ENCODE measurements at places on chromosomes 3 and 15.
A peak's percentile ranks its signal among the peaks of the same experiment; 100 is the strongest.

GRCh38 chr3:53166781-53167291 lies 5.8 kb downstream of the PRKCD start:
- no peak for DNase-seq

GRCh38 chr3:43619588-43619987 lies 2.2 kb downstream of the ANO10 start:
- no peak for DNase-seq

GRCh38 chr3:128436214-128436613 lies 30.5 kb downstream of the DNAJB8 start:
- no peak for DNase-seq

DNA sequence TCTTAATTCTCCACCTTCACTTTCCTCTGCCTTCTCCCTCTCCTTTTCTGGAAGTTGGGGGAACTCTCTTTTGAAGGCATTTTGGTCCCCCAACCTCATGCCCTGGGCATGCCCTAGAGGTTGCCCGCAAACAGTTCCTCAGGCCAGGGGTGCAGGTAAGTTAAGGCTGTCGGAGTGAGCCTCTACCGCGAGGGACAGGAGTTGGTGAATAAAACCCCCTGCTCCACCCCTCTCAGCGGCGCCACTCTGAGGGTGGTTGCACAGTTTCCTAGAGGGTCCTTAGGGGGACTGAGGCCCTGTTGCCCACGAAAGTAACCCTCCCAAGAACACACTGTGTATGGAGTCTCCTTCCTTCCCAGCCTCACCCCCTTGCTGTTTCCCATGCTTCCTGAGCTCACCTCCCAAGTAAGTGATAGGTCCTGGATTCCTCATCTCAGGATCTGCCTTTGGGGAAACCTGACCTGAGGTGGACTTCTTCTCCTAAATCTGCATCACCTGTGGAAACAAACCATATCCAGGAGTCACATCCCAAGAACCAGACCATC lies 23.1 kb upstream of the THSD4 start:
- DNase-seq = no peak

- DNase-seq = peak; percentile 90
These were observed 237.6 kb upstream of the BHLHE40 start for GRCh38 chr3:4741404-4742307.

DNA sequence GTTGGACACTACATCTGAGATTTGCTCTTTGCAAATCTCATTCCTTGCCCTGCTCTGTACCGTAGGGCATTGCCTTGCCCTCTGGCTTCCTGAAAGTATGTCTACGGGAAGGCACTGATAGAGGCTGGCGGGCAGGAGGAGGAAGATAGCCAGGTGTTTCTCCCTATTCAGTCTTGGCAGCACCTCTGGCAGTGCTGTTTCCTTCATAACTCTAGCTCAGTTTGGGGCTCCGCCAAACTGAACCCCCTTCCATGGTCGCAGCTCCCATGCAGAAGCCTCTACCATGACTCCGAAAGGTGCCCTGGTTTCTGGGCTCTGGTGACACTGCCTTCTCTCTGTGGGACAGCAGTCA lies 122.3 kb upstream of the PRR20G start:
- no peak for DNase-seq

- peak; percentile 69 for DNase-seq
These were observed 11.6 kb upstream of the HGD start for GRCh38 chr3:120693439-120694171.

DNA sequence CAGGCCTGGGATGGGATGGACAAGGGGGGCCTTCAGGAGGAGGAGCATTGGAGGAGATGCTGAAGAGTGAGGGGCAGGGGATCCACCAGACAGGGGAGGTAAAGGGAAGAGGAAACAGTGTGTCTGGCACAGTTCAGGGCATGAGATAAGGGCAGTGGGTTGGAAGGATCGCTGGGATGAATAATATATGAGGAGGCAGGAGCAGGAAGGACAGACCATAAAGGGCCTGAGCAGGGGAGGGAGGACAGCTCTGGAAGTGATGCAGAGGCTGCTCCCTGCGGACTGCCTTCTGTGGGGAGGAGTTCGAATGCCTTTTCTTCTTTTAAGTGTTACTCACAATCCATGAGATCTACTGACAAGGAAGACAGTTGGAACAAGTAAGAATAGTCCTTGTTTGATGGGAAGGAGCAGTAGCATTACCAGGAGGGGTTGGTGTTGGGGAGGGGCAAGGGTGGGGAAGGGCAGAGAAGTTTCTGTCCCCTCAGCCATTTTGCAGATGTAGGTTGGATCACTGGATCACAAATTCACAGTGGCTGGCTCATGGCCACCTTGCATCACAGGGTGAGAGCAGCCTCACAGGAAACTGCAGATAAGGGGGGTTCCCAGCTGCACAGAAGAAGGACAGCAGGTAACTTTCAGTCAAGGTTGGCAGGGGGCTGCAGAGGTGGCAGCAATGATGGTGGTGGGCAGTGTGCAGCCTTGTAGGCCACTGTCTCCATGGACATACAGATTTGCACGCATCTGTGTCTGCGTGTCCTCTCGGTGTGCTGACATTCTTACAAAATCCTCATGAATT lies 91.9 kb upstream of the SNRPN start:
- DNase-seq = no peak

DNA sequence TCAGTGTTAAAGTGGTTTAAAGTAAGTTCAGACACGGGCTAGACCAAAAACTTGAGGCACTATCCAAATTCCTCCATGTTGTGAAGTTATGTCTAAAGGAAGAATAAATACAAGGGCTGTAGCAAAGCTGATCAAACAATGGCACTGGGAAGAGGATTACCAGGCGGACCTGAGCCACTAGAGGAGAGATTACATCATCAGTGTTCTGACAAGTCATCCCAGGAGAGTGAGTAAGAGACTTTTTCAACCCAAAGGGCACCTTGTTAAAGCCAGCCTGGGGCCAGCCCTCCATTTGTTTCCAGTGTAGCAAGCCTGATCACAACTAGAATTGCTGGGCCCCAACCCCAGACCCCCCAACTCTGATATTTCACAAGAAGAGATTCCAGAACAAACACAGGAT lies 166.9 kb downstream of the DCLK3 start:
- no peak for DNase-seq

GRCh38 chr3:117084277-117084676 lies 374.7 kb downstream of the TUSC7 start:
- DNase-seq = no peak

DNA sequence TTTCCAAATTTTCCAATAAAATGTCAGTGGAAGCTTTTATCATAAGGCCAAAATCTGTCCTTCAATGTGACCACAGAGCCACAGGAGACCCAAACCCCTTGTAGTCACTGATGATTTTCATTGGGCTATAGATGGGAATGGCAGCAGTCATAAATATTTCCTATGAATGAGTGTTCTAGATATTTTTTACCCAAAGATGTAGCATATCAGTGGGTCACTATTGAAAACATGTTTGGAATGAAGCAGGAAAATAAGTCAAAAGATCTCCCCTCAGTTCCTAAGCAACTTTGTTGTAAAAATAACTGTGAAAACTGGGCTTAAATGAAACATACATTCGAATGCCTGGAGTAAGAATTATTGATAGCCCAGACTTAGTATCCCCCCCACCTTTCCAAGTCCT lies 49.0 kb downstream of the NKIRAS1 start:
- no peak for DNase-seq

DNA sequence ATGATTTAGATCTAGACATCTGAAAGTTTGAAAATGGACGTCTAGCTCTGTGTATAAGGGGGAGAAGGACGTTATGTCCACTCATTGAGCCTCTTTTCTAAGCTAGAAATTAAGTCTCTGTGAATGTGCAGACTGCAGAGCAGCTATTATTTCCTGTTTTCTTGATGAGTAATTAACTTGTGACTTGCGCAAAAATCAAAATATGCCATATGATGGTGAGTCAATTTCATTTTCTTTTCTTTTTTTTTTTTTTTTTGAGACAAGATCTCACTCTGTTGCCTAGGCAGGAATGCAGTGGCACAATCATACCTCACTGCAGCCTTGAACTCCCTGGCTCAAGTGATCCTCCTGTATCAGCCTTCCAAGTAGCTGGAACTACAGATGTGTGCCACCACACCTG lies 14.1 kb downstream of the LACTB start:
- peak; percentile 62 for DNase-seq

GRCh38 chr3:128432971-128433836 lies 33.5 kb downstream of the DNAJB8 start:
- DNase-seq = no peak

- DNase-seq = no peak
These were observed 103.3 kb upstream of the SPRED1 start for GRCh38 chr15:38149315-38149714.

- DNase-seq = peak; percentile 45
These were observed 131.1 kb downstream of the NR1I2 start for GRCh38 chr3:119913021-119913420.

GRCh38 chr3:149532489-149533180 lies 58.1 kb downstream of the TM4SF4 start:
- DNase-seq = no peak

GRCh38 chr3:53956586-53956985 lies 64.9 kb upstream of the SELENOK start:
- no peak for DNase-seq

GRCh38 chr15:68589783-68590710 lies 11.3 kb downstream of the CORO2B start:
- no peak for DNase-seq

DNA sequence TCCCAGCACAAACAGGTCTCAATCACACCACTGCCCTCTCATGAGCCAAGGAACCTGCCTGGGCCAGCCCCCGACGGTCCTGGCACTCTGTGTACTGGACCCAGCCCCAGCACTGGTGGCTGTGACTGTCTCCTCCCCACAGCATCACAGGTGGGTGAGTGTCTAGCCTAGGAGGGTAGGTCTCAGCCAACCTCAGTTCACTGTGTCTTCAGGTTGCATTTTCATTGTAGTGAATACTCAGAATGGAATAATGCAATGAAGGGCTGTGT lies 163.4 kb upstream of the NSMCE3 start:
- no peak for DNase-seq

DNA sequence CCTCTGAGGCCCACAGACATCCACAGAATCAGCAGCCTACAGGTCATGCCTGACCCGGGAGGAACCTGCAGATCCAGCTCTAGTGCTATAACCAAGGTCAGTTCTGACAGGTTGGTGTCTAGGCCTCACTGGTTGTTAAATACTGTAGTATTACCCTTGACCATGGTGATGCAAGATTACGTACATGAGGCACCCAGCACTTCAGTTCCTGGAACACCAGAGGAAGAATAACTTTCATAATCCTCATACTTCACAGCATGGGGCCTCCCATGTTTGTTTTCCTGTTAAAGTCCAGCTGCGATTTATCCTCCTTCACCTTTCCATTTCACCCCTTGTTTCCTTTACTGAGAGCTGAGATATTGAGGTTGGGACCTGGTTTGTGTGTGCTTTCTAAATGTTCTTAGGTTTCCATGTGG lies 34.4 kb upstream of the GLCE start:
- peak; percentile 4 for DNase-seq

- DNase-seq = no peak
These were observed 234.9 kb downstream of the NTRK3 start for GRCh38 chr15:88021601-88022000.

GRCh38 chr3:104610730-104611652 lies 755.7 kb upstream of the ALCAM start:
- DNase-seq = no peak

GRCh38 chr15:100924436-100924835 lies 5.3 kb downstream of the LRRK1 start:
- DNase-seq = no peak

DNA sequence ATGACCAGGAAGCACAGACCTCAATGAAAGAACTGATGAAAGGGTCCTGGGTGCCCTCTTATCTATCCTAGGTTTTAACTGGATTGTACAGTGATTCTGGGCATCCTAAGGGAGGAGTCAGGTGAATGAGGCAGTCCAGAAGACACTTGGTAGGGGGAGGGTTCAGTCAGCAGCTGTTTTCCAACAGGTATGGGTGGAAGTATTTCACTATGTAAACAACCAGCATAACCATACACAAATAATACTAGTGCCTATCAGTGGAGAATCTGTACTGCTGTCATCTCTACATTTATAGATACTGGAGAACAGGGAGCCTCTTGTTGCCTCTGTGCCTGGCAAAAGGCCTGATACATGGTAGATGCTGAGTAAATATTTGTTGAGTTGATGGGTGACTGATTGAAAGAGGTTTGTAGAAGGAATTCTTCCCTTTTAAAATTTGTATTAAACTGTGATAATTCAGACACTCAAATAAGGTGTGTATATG lies 328.5 kb downstream of the RBMS3 start:
- DNase-seq = no peak

DNA sequence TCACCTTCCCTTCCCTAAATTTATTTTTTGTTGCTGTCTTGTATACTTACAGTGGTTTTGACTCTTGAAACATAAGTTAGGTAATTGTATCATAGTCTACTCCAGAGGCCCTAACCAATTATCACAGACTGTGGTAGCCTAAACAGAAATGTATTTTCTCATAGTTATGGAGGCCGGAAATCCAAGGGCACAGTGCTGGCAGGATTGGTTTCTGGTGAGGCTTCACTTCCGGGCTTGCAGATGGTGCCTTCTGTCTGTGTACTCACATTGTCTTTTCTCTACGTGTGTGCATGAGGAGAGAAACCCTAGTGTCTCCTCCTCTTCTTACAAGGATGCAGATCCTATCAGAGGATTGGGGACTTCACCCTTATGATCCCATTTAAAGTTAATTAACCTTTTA lies 290.2 kb upstream of the KCNMB2 start:
- DNase-seq = no peak

DNA sequence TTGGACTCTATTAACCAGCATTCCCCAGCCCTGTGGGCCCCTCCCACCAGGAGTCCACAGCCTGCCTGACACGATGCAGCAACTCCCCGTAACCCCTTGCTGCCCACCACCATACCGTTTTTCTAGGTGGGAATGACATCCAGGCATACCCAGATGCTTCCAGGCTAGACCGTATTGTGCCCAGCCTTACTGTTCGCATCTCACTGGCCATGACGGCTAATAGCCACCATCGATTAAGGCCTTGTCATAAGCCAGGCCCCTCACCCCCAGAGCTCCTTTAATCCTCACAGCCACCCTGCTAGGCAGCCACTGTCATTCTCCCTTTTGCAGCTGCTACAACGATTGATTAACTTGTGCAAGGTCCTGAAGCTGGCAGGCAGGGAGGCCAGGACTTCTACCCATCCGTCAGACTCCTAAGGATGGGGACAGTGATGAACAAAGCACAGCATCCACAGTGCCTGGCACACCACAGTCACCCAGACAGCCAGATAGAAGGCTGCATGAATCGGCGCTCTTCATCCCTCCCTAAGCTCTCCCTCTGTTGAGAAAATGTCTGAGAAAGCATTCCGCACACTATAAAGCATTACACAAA lies 60.0 kb upstream of the FLNB start:
- DNase-seq = no peak

GRCh38 chr3:71369701-71370391 lies 213.7 kb downstream of the FOXP1 start:
- peak; percentile 65 for DNase-seq

All from fibroblast of skin of left quadriceps (primary cell).